T-helper 9 cell (primary cell): ENCODE measurements at places on chromosomes 5 and 9.

DNA sequence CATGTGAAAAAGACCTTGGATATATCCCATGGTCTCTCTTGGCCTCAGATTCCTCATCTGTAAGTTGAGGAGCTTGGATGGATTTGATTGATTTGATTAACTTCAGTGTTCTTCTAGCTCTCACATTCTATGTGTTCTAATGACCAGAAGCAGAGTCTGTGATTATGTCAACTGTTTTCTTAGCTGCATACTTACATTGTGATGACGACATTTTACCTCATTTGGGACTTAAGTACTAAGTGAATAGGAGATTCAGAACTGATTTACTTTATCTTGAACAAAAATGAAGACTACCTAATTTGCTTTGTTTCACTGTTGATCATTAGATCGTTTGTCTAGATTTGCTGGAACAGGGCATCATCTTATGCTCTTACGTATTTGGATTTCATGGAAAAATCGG lies 427.7 kb downstream of the SH3GL2 start:
- DNase-seq = no peak

- no peak for DNase-seq
These were observed 172.5 kb upstream of the GLRA1 start for GRCh38 chr5:152097128-152097527.

DNA sequence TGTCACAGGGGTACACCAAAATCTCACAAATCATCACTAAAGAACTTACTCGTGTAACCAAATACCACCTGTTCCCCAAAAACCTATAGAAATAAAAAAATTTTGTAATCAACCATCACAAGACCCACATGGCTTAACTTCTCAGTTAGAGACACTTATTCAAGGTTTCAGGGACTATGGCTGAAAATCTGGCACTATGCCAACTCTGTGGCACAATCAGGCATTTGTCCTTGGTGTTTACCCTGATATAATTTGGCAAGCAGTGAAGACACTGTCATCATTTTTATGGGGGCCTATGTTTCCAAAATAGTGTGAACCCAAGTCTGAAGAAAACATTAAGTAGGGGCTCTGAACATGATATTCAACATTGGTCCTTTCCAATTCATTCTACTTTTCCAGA lies 59.0 kb downstream of the ZNF622 start:
- DNase-seq = no peak

GRCh38 chr5:10489810-10490426 lies 48.2 kb downstream of the ROPN1L start:
- DNase-seq = no peak

- DNase-seq = no peak
These were observed 83.2 kb downstream of the TNC start for GRCh38 chr9:115034801-115035200.

GRCh38 chr5:7073666-7074065 lies 322.3 kb upstream of the ADCY2 start:
- DNase-seq = no peak
